ENCODE measurements at places on chromosomes 1 and 21.

DNA sequence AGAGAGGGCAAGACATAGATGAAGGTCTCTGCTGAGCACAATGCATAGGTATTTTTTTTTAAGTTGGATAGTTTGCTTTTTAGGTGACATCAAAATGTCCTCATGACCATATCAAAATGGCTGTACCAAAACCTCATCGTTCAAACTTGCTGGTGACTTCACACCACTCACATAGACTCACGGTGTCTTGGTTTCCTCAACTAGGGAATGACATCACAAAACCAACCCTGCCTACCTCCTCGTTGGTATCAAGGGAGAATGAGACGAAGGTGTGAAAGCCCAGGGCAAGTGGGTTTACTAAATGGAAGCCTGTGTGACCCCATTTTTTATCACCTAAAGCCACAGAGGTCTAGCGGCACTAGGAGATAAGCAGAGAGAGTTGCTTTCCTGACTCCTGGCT, 1.6 kb downstream of the PIGR start:
- no peak for DNase-seq

DNA sequence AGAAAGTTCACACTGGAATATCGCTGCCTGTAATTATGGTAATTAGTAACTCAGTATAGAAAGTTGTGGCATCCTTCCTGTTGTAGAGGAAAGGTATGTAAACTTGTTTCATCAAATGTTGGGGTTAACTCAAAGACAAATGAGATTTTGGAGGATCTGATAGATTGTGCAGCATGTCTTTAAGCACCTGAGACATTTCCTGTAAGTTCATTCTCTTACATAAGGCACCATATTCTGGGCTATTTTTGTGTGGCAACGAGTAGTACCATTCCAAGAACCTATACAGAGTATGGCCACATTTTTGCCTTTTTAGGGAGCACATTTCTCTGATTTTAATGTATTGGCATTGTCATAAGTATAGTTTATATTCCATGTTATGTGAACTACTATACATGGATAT, 88.8 kb downstream of the CDC14A start:
- no peak for DNase-seq

- DNase-seq: no peak
These were observed 252.1 kb downstream of the KAZN start for GRCh38 chr1:14850563-14850962.

DNA sequence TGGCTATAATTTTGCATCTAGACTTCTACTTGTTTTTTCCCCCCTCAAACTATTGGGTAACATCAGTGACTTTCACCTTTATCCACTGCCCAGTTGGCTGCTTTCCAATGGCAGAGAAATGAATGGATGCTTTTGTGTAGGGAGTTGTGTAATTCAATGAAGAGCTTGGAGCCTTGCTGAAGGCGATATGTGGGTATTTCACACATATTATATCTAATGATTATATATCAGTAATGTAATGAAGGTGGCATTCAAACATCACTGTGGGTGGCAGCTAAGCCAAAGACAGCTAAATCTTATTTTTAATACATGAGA, 81.2 kb downstream of the TGFB2 start:
- DNase-seq: no peak

GRCh38 chr1:223140611-223141405, 2.2 kb downstream of the TLR5 start:
- DNase-seq: no peak

- no peak for DNase-seq
These were observed 77.2 kb upstream of the CDC42BPA start for GRCh38 chr1:227395426-227396028.

DNA sequence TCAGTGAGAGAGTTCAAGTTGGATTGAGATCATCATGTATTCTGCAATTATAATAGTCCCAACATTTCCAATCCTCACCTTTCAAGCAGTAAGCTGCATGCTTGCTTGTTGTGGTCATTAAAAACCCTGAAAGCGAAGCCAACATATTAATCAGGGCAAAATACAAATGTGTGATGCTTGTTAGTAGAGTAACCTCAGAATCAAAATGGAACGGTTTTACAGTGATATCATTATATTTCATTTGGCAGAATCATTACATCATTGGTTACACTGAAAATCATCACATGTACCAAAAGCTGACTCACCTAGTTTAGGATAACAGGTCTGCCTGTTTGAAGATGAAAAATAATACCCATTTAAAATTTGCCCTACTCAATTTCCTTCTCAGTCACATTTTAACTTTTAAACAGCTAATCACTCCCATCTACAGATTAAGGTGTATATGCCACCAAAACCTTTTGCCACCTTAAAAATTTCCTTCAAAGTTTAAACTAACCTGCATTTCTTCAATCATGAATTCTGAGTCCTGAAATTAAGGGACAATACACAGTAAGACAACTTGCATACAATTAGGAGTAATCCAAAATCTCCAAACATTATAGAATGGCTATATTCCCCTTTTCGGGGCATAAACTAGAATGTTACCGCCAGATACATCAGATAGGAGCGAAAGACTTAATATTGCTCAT, 3.5 kb downstream of the GAS5 start:
- no peak for DNase-seq

GRCh38 chr1:1788136-1788535, 9.9 kb upstream of the NADK start:
- no peak for DNase-seq

- no peak for DNase-seq
These were observed 33.0 kb upstream of the H6PD start for GRCh38 chr1:9201401-9202239.

GRCh38 chr21:40254540-40255465, 387.6 kb downstream of the PCP4 start:
- DNase-seq: no peak

DNA sequence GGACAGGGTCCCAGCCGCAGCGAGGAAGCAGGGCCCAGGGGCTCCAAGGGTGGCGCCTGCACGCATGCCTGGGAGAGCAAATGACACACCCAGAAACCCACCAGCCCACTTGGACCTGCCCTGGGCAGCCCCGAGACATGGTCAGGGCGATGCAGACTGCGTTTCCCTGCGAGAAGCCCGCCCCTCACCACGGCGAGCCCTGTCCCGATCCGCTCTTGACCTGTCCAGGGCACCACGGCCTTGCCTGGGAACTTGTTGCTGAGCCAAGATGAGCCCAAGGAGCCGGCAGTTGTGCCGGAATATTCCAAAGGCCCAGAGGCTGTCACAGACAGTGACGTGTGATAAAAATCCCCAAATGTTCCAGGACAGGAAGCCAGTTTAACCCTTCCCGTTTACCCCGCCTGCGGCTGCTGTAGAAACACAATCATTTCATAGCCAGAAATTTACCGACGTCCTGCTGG, 78.1 kb downstream of the SIK1 start:
- DNase-seq: no peak

- no peak for DNase-seq
These were observed 37.5 kb upstream of the DNAJC11 start for GRCh38 chr1:6738987-6739676.

GRCh38 chr1:3460672-3461131, 6.2 kb downstream of the ARHGEF16 start:
- DNase-seq: no peak

GRCh38 chr1:109516872-109517271, 7.3 kb upstream of the AMIGO1 start:
- no peak for DNase-seq

- no peak for DNase-seq
These were observed 46.9 kb downstream of the FMO3 start for GRCh38 chr1:171137580-171137979.

DNA sequence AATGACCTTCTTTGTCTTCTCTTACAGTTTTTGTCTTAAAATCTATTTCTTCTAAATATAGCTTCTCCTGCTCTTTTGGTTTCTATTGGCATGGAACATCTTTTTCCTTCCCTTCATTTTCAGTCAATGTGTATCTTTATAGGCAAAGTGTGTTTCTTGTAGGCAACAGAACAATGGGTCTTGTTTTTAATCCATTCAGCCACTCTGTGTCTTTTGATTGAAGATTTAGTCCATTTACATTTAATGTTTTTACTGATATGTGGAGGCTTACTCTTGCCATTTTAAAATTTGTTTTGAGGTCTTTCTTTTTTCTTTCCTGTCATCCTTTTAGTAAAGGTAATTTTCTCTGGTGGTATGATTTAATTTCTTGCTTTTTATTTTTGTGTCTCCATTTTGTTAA, 271.2 kb upstream of the ZP4 start:
- no peak for DNase-seq

GRCh38 chr1:168287237-168287664, 6.6 kb downstream of the TBX19 start:
- no peak for DNase-seq

DNA sequence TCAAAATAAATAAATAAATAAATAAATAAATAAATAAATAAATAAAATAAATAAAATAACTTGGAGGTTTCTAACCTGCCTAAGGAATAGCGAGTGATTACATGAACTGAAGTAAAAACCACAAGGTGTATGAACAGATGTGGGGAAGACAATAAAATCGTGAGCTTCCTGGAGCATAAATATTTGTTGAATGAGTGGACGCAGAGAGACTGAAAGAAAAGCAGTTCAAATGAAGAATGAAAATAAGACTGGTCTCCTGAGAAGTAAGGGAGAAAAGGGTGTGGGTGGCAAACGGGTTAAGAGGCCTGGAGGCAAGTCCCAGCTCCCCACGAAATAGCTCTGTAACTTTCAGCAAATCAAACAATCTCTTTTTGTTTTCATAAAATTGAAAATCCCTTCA, 33.6 kb downstream of the CHML start:
- no peak for DNase-seq

DNA sequence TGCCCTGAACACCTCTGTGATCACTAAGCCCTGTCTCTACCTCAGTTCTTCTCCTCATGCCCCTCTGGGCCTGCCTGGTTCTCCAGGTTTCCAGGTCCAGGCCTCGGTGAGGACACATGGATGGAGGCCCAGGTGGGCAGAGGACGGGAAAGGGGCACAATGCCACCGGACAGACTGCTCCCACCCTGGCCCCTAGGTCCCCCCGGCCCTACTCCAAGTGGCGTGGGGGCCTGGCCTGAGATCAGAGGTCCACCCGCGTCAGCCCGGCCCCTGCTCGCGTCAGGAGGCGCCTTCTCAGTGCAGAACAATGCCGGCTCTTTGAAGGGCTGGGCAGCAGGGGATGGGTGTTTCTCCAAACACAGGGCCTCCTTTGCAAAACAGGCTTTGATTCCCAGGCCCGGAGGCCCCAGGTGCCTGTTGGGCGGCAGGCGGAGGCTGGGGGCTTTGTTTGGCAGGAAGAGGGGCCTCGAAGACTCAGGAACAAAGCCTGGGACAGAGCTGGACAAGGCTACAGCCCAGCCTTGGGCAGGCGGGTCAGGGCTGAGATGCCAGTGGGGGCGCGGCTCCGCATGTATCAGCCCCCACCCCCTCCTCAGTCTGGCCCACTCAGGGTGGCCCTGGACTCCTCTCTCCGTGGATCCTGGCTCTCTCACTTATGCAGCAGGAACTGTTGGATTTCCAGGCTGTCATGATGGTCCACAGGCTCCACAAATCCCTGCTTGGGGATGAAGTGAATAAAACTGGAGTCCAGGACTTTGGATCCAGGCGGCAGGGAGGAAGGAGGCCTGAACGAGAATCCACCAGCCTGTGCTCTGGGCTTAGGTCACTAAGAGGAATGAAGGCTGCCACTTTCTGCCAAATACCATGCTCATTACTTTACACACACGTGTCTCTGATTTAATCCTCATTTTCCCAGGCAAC, 77.4 kb upstream of the SLC2A1 start:
- no peak for DNase-seq

DNA sequence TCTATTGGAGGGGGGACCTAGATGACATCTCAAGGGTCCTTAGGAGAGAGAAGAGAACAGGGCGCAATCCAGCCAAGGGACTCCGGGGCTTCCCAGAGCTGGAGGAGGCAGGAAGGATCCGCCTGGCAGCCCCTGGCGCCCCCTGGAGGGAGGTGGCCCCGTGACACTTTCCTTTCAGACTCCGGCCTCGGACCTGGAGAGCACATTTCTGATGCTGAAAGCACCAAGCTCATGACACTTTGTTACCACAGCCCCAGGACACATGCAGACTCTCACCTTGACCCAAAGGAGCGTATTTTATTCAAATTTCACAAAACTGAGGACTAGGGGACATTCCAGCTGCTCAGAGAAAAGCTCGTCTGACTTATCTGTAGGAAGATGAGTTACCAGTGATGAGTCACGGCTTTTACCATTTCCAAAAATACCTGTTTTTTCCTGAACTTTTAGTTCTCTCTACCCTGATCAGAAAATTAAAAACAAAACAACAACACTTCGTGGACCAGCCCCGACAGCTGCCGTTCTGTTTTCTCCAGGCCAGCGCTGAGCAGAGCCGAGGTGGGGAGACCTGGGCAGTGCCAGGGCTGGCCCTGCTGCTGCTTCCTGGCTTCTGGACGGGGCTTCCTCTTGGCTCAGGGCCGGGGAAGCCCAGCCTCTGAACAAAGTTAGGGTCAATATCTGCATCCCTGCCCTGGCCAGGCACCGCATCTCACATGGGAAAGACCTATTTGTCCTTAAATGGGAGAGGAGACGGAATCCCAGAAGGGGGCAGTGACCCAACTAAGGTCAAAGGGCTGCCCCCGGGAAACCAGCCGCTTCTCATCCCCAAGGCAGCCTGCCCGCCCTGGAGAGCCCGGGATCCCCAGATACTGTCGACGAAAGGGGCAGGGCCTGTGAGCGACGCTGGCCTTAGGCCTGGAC, 21.6 kb upstream of the POFUT2 start:
- no peak for DNase-seq

DNA sequence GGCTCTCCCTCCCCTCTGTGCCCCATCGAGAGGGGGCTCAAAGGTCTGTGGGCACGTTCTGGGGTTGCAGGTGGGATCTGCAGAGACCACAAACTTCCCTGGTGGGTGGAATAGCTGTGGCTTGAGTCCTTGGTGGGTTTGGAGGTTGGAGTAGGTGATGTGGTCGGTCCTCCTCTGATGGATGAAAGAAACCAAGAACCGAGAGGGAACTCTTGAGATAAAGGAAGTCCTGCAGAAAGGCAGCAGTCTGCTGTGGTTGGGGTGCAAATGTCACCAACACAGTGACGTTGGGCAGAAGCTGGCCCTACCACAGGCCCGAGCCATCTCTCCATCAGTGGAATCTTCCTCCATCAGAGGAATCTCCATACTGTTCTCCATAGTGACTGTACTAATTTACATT, 171.8 kb downstream of the FCRL5 start:
- no peak for DNase-seq

DNA sequence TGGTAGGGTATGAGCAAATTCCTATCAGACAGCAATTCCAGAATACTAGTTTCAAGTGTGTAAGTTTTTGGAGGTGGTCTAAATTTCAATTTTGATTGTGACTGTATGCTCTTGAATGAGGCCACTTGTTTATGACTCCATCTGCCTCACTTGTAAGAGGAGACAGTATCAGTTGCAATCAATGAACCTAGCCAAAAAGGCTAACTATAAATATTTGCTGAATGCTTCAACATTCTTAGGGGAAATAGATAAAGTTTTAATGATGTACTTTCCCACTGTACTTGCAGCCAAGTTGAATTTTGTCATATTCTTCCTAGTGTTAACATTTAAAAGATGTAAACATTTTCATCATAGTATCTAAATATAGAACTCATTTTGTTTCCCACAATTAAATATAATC, 32.1 kb upstream of the RWDD3 start:
- DNase-seq: no peak

DNA sequence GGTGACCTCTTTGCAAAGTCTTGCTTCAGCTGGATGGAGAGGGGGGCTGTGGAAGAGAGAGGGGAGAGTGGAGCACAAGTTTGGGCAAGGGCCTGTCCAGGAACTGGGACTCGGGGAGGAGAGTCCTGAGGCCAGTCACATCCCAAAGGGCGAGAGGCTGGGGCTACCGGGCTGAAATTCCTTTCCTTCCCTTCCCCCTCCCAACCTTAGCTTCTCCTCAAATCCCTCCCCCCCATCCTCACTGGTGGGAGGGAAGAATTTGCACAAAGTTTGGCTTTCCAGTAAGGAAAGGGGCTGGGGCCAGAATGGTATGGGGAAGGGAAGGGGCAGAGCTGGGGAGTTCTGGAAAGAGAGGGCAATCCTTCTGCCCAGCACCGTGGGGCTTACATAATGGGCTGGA, 854 bp downstream of the CNTN2 start:
- no peak for DNase-seq
